Activated CD4-positive, CD25-positive, alpha-beta regulatory T cell (primary cell): ENCODE measurements at places on chromosomes 5 and 9.

GRCh38 chr5:116097301-116097700, 12.5 kb downstream of the COMMD10 start:
- DNase-seq: no peak

GRCh38 chr9:69476016-69476415, 151.0 kb downstream of the ENTREP1 start:
- DNase-seq: no peak

GRCh38 chr5:74767579-74767913, 497 bp downstream of the NSA2 start:
- DNase-seq: no peak

DNA sequence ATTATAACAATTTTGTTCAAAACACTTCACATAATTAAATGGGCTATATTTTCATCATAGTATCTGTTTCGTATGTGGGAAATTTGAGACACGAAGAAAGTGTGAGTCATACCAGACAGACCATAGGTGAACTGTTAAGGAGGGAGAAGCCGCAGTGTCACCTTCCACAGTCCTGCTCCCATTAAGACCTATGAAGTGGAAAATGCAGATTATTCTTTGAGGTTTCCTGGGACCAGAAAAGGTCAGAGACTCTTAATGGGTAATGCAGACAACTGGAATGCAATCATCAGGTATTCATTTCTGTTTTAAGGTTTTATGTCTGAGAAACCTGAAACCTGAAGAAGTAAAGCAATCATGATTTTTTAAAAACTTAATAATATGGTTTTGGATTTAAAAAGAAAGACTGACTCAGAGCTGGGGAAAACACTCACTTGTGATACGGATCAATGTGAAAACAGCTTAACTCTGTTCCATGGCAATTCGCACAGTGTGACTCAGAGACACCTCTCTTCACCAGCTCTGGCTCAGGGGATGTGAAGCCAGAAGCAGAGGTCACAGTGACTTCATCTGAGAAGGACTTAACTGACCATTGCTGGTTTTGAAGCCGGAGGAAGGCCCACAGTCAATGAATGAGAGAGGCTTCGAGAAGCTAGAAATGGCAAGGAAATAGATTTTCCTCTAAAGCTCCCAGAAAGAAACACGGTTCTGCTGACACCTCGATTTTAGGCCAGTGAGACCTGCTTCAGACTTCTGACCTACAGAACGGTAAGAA, 17.2 kb upstream of the GCNT1 start:
- DNase-seq: no peak

DNA sequence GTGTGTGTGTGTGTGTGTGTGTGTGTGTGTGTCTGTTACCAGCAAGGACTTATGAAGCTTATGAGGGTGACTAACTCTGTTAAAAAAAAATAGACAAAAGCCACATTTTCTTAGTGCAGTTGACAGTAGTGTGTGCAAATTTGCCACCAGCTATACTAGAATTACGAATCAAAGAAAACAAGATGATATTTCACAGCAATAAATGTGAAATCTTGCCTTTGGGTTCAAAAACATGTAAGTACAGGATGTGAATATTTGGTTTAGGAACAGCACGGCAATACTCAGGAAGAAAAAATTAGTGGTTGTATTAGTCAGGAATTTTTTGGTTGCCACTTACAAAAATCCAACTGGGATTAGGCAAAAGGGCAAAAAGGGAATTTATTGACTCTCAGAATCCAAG, 117.4 kb downstream of the NPR3 start:
- no peak for DNase-seq

DNA sequence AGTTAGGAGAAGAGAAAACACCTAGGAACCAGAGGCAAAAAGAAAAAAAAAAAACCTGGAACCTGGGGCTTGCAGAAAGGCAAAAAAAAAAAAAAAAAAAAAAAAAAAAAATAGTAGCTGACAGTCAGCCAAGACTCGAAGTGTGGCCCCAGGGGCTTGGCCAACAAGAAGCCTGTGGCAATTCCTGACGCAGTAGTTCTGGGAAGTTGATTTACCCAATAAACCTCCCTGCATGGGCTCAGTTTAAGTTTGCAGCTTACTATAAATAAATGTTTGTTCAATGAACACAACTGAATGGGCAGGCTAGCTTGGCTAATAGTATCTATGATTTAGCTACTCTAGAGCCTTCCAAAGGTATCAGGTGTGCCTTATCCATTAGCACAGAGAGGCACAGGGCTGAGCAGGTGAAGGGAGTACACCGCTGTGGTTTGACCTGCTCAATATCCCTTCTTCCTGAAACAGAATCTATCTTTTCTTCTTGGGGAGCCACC, 21.3 kb upstream of the GLRX start:
- DNase-seq: no peak
